ENCODE measurements at places on chromosomes 11 and 22.

DNA sequence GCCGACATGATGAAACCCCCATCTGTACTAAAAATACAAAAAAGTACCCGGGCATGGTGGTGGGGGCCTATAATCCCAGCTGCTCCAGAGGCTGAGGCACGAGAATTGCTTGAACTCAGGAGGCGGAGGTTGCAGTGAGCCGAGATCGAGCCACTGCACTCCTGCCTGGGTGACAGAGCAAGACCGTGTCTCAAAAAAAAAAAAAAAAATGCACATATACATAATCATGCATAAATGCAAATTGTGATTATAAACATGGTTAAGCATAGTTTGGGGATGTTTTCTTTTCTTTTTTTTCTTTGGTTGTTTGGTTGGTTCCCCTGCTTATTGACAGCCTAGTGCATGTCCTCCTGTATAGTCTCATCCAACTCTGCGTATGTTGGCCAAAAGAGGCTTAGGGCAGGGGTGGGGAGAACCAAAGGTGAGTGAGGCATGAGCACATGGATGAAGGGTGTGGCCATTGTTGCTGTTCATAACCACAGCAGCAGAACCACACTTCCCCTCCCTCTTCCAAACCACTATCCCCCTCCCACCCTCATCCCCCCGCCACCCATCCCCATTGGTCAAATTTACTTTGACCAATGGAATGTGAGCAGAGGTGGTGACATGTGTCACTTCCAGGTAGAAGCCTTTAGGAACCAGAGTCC, 6.9 kb upstream of the VPS37C start:
- DNase-seq = no peak

- DNase-seq = no peak
Observed at GRCh38 chr11:95506777-95507176, 275.8 kb upstream of the SESN3 start.

- peak; percentile 85 for DNase-seq
Observed at GRCh38 chr11:130042093-130042591, 27.6 kb upstream of the APLP2 start.

DNA sequence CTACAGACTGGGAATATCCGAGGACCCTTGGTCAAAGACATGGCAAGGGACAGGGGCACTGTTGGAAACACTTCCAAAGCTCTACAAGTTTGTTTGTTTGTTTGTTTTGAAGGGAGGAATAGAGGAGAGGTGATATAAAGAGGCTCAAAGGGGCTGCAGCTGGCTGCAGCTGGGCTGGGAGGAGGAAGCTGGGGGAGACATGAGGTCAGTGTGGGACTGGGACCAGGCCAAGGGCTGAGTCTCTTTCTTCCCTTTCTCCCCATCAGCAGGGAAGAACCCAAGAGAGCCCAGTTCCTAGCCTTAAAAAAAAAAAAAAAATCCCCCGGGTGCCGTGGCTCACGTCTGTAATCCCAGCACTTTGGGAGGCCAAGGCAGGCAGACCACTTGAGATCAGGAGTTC, 5.0 kb downstream of the RHOG start:
- DNase-seq = no peak

DNA sequence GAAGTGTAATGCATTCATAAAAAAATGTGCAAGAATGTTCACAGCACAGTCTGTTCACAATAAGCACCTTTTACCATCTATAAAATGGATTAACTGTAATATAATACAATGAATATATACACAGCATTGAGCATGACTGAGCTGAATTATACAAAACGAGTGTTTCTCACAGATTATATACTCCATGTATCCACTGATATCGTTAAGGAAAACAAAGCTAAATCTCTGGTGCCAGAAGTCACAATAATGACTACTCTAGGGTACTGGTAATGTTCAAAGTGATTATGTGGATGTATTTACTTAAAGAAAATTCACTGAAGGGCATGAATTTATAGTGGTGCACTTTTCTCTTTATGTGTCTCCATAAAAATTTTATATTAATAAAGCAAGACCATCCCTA, 33.2 kb downstream of the ACAT1 start:
- DNase-seq = no peak

DNA sequence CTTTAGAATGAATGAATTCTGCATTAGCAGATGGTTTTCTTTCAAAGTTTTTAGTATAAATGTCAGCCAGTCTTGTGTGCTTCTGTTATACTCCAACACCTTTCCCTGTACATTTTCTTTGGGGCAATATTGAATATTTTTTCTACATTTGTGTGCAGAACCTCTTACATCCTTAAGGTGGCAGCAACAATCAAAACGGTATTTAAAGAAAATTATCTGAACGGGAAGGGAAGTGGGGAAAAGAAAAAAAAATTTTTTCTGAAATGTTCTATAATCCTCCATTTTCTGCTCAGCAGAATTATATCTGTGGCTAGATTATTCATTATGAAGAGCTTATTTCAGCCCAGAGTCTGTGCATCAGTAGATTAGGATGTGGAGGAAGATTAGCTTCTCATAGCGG, 347.3 kb upstream of the RAG2 start:
- no peak for DNase-seq

GRCh38 chr11:85695546-85695945, 9.6 kb upstream of the CCDC89 start:
- no peak for DNase-seq

GRCh38 chr11:64202992-64203391, 3.5 kb upstream of the FERMT3 start:
- DNase-seq = no peak

DNA sequence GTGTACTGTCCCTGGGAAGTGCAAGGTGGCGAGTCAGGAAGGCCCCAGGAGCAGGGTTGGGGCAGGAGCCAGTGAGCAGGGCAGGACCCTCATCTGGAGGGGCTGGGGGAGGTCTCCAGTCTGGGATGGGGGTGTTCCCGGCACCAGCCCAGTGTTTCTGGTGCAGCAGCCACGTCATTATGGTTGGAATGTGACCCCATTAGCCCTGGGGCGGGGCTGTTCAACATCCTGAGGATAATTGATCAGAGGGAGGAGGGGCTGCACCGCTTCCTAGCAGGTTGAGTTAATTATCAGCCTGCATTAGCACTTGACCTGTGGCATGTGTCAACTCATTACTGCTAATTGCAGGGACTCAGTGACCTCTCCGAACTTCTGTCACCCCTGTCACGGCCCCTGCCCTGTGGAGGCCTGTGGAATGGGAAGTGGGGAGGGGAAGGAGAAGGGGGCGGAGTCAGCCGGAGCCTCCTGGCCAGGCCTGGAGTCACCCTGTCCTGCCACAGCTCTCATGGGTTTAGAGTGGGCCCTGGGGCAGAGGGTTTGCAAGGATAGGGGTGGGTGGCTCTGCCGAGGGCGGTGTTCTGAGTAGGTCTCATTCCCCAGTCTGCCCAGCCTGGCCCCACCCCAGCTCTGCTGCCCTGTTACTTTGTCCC, 52.8 kb upstream of the CCDC188 start:
- DNase-seq = no peak

- DNase-seq = no peak
Observed at GRCh38 chr11:78140392-78141077, 1.1 kb upstream of the ALG8 start.

GRCh38 chr11:121337078-121337477, 44.5 kb downstream of the SC5D start:
- no peak for DNase-seq

DNA sequence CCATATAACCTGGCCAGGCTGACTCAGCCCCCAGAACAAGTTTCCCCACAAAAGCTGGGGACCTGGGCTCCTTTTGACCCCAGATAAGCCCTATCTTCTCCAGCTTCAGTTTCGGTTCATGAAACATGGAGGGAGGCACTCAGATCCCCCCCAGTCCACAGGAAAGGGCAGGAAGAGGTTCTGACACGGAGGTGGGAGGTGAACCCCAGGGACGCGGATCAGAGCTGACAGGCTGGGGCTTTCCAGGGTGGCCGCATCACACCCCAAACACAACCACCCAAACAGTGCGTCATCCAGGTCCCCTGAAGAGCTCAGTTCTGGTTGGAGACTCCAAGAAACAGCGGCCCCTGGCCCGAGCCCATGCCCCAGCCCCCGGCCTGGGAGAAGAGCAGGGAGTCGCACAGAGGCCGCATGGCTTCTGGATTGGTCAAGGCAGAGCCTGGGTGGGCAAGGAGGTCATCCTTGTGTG, 44.3 kb upstream of the A4GALT start:
- DNase-seq = no peak

GRCh38 chr11:18709414-18709813, 10.8 kb downstream of the TMEM86A start:
- DNase-seq = no peak

DNA sequence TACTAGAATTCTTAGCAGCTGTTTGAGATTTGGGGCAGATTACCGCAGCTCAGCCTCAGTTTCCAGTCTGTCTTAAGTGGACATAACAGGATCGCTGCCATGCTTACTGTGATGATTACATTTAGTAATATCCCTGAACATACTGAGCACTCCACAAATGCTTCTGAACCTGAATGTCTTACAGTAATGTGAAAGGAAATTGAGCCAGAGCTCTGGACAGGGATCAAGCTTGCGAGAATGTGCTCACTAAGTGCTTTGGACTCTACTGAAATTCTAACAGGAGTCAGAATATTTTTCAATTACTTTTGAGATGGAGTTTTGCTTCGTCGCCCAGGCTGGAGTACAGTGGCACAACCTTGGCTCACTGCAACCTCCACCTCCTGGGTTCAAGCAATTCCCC, 118.6 kb upstream of the RASSF10 start:
- no peak for DNase-seq

DNA sequence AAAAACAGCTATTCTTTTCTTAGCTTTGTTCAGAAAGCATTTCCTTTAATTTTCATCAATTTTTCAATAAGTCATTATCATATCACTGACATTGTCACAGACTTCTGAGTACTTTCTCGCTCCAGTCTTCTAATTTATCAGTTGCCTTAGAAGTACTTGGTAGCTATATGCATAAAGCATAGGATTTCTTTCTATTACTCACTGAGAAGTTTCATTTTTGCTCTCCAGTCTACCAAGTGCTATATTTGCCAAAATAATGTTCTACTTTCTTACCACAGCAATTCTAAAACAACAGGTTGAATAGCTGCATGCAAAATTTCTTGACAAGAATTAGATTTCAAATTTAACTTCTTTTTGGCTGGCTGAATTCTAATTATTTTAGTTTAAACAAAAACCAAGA, 116.3 kb downstream of the STK33 start:
- DNase-seq = no peak

Data from GM04503 (cell line).